A549 treated with dexamethasone at 1 μM for 4 hours (cell line): ENCODE measurements at places on chromosomes 12 and 14. TPM values are rescaled to one million over a fixed set of nuclear protein-coding genes. Genes with fewer than 3 reads are reported as not detected.

The PLEKHD1 gene
- total RNA-seq: 0.01 to 0.03 TPM (median 0.02 TPM) in 4 of 5 replicates, not detected in the other

The FOXA1 gene
- 4.2 to 7.4 TPM (median 6.5 TPM) in 5 replicates for total RNA-seq

The SENP1 gene
- total RNA-seq: 11.5 to 16.0 TPM (median 12.9 TPM) in 5 replicates

The RFX4 gene
- total RNA-seq: 0.02 to 0.07 TPM (median 0.04 TPM) in 4 of 5 replicates, not detected in the other

The GATC gene
- 18.1 to 23.3 TPM (median 21.8 TPM) in 5 replicates for total RNA-seq

The ARG2 gene
- total RNA-seq: 1.4 to 2.3 TPM (median 1.8 TPM) in 5 replicates

The IGFBP6 gene
- 171 to 218 TPM (median 205 TPM) in 5 replicates for total RNA-seq

The GDF3 gene
- not detected in 5 replicates for total RNA-seq

The TMEM119 gene
- 0.06 to 0.13 TPM (median 0.09 TPM) in 4 of 5 replicates, not detected in the other for total RNA-seq

The SRP54 gene
- total RNA-seq: 60.4 to 68.0 TPM (median 63.3 TPM) in 5 replicates

The ACSS3 gene
- not detected in 5 replicates for total RNA-seq
